ENCODE measurements at places on chromosomes 2 and 18. TPM values are rescaled to one million over a fixed set of nuclear protein-coding genes. Genes with fewer than 3 reads are reported as not detected.

GPR45 gene
- total RNA-seq: not detected

FAM228A gene
- 0.60 TPM for total RNA-seq

CAPN13 gene
- total RNA-seq: not detected

ANTXR1 gene
- total RNA-seq: not detected

DNAJC5G gene
- total RNA-seq: not detected

FOXI3 gene
- not detected for total RNA-seq

TXNDC2 gene
- total RNA-seq: not detected

PCGF1 gene
- total RNA-seq: 63.1 TPM

- DNase-seq: no peak
Measured at GRCh38 chr2:212361174-212361756, 177.3 kb downstream of the ERBB4 start.

DNA sequence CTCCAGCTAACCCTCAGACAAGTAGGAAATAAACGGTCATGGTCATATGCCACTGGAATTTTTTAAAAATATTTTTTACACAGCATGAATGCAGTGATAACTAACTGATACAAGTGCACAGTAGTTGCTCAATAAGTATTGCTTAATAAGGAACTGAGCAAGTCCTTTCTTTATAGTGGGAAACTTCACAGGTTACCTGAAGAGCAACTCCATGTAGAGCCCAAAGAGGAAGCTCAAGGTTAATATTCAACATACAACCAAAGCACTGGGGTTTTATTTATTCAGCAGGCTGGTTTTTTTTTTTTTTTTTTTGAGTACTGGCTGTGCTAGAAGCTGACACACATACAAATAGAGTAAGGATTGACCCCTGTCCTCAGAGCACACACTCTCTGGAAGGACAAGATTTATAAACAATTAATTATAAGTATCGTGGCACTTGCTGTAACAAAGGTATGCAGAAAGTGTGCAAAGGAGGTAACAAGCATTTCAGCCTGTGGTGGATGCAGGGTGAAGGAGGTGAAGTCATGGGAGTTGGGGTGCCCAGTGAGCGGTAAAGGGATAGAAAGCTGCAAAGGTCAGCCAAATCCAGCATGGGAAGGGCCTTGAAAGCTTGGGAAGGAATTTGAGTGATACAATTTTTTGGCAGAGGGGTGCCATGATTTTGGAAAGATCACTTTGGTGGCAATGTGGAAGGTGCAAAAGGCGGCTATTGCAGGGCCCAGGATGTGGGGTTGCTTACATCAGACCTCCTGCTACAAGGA is 52.7 kb downstream of the ATOH8 start:
- no peak for DNase-seq

GRCh38 chr2:222305516-222306392 is 7.0 kb upstream of the PAX3 start:
- no peak for DNase-seq

DNA sequence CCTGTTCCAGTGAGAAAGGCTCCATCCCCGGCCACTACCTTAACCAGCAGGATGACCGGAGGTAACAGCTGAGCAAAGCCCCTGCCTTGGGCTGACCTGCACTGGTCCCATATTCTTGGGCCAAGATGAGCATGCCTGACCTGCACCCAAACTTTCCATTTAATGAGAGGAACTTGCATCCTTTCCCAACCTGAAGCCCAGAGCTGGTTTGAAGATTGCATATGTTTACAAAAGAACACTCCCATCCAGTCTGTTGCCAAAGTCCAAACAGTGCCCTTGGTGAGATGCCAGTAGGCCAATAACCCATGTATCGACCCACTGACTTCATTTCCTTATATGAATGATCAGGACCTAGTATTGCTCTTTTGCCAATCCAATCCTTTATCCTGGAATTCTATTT is 5.5 kb upstream of the NPAS2 start:
- no peak for DNase-seq

DNA sequence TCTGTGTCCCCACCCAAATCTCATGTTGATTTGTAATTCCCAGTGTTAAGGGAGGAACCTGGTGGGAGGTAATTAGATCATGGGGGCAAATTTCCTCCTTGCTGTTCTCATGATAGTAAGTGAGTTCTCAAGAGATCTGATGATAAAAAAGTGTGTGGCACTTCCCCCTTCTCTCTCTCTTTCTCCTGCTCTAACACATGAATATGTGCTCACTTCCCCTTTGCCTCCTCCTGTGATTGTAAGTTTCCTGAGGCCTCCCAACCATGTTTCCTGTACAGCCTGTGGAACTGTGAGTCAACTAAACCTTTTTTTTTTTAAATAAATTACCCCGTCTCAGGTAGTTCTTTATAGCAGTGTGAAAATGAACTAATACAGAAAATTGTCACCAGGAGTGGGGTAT is 380.0 kb downstream of the MEIS1 start:
- no peak for DNase-seq

DNA sequence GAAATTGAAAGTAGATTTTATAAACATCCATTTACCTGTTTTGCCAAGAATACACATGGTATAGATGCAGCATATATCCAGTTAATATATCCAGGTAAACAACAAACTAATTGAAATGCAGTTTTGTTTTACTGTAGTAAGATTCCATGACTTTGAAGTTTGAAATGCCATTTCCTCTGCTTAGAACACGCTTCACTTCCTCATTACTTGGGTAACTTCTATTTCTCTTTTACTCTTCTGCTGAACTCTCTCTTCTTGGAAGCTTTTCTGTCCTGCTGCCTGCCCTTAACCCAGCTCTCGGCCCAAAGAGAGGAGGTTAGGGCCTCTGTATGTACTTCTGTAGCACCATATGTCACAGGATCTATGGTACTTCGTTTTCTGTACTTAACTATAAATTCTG is 14.1 kb upstream of the IL1RL2 start:
- DNase-seq: no peak

Measured in activated T-cell treated with anti-CD3 and anti-CD28 coated beads, Interleukin-2, amount 50 U/mL, for 72 hours (primary cell).